ENCODE measurements at places on chromosomes 1 and 21.

DNA sequence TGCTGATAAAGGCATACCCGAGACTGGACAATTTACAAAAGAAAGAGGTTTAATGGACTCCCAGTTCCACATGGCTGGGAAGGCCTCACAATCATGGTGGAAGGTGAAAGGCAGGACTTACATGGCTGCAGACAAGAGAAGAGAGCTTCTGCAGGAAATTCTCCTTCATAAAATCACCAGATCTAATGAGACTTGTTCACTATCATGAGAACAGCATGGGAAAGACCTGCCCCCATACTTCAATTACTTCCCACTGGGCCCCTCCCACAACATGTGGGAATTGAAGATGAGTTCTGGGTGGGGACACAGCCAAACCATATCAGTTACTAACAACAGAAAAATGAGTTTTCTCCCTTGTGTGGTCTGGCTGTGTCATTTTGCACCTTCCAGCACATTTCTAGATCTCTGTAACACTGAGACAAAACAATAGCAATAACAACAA lies 741.4 kb downstream of the KCNT2 start:
- peak; percentile 1 for DNase-seq

GRCh38 chr1:157173900-157174410 lies 35.8 kb upstream of the ETV3 start:
- no peak for DNase-seq

DNA sequence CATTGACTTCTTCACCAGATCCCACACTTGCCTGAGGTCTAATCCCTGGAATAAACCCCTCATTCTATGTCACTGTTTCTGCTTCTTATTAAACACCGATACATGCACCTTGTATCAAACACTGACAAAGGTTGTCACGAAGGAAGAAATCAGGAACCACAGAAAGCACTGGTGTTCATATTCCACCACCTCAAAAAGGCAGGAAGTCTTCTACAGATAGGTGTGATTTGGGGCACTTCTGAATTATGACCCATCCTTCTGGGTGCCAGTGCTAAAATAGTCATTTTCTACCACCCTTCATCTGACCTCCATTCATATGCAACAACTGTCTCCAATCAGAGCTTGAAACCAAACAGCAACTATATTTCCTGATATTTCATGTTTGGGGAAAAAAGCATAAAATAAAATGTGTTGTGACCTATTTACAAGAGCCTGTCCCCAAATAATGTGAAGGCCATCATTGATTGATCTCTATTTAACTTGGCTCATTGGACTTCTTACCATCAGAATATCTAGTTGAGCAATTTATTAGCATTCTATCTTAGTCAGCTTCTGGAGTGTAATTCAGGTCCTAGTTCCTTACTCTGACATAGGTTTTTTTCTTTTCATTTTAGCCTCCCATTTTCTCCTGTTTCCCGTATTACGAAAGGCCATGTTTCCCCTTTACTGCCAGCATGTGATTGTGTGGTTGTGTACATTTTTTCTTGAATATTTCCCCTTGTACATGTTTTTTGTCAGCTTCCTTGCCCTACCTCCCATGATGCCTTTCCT lies 43.1 kb downstream of the DUSP10 start:
- DNase-seq, result no peak

DNA sequence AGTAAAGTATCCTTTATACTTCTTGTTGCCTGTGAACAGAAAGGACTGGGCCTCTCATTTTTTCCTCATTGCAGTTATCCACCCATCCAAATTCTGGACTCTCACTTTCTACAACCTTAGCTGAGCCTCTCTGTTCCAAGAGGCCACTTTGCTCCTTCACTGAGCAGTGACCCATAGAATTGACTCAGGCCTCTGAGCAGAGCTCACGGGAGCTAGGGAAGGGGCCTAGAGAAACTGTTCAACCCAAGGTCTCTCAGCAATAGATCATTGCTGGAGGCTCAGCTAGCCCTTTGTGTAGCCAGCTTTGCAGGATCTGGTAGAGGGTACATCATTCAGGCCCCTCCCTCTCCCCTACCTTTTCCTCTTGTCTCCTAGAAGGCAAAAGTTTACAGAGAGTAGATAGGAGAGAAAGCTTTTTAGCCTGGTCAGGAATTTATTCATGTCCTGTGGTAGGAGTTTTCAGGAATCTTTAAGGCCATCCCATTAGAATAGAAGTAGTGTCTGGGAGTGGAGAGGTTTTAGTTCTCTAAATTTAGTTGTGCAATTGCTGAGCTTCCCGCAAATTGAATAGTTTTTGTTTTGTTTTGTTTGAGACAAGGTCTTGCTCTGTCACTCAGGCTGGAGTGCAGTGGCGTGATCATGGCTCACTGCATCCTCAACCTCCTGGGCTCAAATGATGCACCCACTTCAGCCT lies 6.7 kb downstream of the INTS3 start:
- no peak for DNase-seq

DNA sequence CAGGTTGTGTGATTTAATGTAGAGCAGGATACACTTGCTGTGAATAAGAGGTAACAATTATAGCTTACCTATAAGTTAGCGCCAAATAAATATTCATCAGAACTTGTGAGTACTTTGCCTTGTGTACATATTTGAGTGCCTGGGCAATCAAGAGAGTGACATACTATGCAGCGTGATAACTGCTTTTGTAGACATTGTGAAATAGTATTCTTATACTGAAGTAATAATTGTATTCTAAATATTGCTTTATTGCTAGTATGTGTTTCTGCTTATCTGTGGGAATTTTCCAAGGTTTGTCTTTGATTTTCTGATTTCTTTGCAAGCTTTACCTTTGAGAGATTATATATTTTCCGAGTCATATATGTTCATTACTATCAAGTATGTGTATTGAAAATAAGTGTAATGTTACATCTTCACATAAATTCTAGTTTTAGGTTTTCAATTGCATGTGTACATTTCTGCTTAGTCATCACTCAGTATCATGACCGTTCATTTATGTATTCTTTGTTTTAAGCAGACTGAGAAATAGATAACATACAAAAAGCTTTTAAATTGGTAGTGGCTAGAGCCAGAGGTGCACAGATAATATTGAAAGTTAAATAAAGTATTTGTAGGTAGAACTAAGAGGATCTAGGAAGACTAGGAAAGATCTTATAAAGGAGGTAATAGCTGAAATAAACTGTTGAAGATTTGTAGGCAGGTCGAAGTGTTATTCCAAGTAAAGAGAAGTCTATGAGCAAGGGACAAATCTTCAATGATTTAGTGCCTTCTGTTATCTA lies 19.5 kb downstream of the USP25 start:
- DNase-seq, result no peak

DNA sequence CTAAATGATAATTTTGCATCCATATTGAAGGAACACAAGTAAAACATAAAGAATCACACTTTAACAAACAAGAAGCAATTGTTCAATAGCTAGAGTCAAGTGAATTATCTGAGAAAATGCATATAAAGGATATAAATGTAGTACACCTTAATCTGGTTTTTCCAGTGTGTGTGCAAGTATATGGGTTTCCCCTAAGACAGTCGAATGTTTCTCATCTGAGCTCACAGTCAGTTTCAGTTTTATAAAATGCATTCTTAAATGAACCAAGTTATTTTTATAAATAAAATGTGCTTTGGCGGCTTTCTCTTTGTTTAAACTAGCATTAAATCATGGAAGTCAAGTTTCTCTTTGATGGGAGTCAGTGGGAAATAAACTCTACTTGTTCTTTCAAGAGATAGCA lies 125.9 kb downstream of the PTPRC start:
- no peak for DNase-seq

- DNase-seq, result no peak
These were observed 17.5 kb downstream of the BACH1 start for GRCh38 chr21:29316029-29316742.

- peak; percentile 22 for DNase-seq
These were observed at the start of gene MAP3K7CL for GRCh38 chr21:29130270-29130969. TSS of gene MAP3K7CL (plus strand) at chr21:29130644. CDS start at chr21:29133345, 2,701 bp downstream.

GRCh38 chr1:232403017-232403714 lies 226.8 kb downstream of the SIPA1L2 start:
- no peak for DNase-seq

- no peak for DNase-seq
These were observed 3.3 kb upstream of the SPATA1 start for GRCh38 chr1:84502927-84503326.

DNA sequence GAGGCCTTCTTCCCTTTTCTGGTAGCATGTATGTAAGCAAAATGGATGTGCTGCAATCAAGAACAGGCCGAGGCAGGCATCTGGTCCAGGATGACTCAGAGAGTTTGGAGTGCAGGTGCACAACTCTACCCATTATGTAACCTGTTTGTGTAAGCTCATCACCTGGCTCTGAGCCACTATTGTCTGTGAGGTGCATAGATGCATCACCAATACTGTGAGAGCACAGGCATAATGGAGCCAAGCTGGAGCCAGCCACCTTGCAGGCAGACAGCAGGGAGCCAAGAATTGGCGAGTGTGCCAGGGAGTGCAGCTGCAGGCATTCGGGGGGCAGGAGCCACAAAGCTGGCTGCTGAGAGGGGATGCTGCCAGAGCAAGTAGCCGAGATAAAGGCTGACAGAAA lies 549.9 kb upstream of the RGS18 start:
- no peak for DNase-seq

- DNase-seq, result no peak
These were observed 50.2 kb downstream of the GADD45A start for GRCh38 chr1:67735206-67735605.

- peak; percentile 45 for DNase-seq
These were observed at the start of gene CFAP141 for GRCh38 chr1:154206196-154206595. TSS of gene CFAP141 (minus strand) at chr1:154206333. CDS start at chr1:154206307, 26 bp downstream.

Measured in activated CD4-positive, alpha-beta T cell treated with anti-CD3 and anti-CD28 coated beads, Interleukin-10, Interleukin-2, amounts not matched to agents 100 ng/mL and 50 ng/mL, durations not matched to agents 16 hours and 8 hours (primary cell).